Activated naive CD8-positive, alpha-beta T cell treated with anti-CD3 and anti-CD28 coated beads, Interleukin-2, amount 10 ng/mL, durations not matched to agents 7 days and 5 days (primary cell): ENCODE measurements at places on chromosomes 3 and 15. TPM values are rescaled to one million over a fixed set of nuclear protein-coding genes. Genes with fewer than 3 reads are reported as not detected.

DNA sequence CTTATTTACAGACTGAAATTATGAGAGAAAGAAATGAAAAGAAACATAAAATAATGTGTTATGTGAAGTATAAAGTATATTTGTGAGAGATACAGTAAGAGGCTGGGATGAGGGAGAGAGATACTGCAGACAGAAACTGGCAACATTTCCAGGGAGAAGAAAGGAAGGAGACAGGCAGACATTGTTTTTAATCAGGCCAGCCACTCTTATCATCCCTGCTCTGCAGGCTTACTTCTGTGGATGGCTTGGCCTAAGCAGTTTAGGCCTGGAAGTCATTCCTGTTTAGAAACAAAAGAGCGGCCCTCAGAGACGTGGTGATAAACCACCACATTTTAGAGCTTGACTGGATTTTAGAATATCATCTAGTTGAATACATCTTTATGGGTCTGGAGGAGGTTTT, 12.4 kb downstream of the PCCB start:
- DNase-seq = no peak
- H3K4me1 ChIP-seq = no peaks in the 10 kb centered on the region
- H3K4me3 ChIP-seq = no peak overlapping the region
- no peaks in the 10 kb centered on the region for H3K27me3 ChIP-seq
- peaks cover 20% of the 10 kb centered on the region for H3K36me3 ChIP-seq

The ZNF502 gene
- 3.2 TPM for total RNA-seq

- H3K36me3 ChIP-seq = peaks cover 19% of the 10 kb centered on the region
- no peak for DNase-seq
- peaks cover 5% of the 10 kb centered on the region for H3K4me1 ChIP-seq
- H3K4me3 ChIP-seq = no peak overlapping the region
These were observed 43.4 kb downstream of the SNAPC5 start for GRCh38 chr15:66454143-66454542.

The PLA1A gene
- total RNA-seq = 0.19 TPM
